Left renal pelvis (tissue), 4 donors: ENCODE measurements at places on chromosomes 5 and 9. TPM values are rescaled to one million over a fixed set of nuclear protein-coding genes. Genes with fewer than 3 reads are reported as not detected.

CDC20B gene
- polyA plus RNA-seq, result not detected

- DNase-seq, result no peak
Observed at GRCh38 chr5:42032137-42032536, 107.1 kb downstream of the FBXO4 start.

- no peak for DNase-seq
Observed at GRCh38 chr9:92717201-92718085, 47.2 kb downstream of the BICD2 start.

DNA sequence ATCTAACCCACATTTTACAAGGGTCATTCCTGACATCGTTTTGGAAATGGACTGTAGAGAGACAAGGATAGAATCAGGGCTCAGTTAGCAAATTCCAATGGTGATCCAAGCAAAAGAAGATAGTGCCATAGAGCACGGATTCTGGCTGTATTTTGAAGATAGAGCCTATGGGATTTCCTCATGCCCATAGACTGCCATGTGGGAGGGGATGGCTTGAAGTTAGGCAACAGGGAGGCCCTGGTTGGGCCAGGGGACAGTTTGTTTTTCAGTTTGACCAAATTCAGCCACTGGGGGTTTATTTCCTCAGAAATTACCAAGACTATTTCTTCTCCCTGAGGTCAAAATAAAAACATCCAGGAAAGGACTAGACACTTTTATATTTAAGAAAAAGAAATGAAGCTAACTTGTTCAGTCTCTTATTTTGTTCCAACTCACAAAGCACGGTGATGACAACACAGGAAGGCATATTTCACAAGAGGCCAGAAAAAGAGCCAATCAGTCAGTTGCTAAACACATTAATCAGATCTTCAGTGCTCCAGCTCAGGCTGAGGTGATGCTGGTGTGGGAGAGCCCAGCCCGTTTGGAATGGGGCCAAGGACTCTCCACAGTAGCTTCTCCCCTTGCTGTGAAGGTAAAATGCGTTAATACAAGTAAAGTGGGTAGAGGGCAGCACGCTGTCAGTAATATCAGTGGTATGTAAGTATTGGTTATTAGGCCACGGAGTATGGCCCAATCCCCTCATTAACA lies 4.4 kb upstream of the DCTN4 start:
- DNase-seq, result no peak

GRCh38 chr5:143796753-143797152 lies 15.2 kb upstream of the HMHB1 start:
- DNase-seq, result no peak

IFNA10 gene
- not detected for polyA plus RNA-seq

- no peak for DNase-seq
Observed at GRCh38 chr9:16715404-16715803, 155.1 kb downstream of the BNC2 start.

DNA sequence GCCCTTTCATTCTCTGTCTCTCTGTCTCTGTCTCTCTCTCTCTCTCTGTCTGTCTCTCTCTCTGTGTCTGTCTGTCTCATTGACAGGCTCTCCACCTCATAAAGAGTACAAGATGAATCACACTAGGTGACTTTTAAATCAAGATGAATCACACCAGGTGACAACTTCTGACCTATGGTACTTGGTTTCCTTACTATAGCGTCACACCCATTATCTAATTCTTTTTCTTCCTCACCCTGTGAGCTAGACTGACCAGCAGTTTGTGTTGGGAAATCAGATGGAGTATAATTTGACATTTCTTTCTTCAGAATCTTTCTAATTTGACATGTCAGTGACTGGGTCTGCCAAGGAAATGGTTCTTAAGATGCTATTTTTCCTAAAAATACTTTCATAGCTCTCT lies 232.9 kb downstream of the ARRDC3 start:
- DNase-seq, result no peak

FEM1C gene
- polyA plus RNA-seq, result 26.2 TPM

TIMD4 gene
- 0.95 TPM for polyA plus RNA-seq

TYRP1 gene
- 0.92 TPM for polyA plus RNA-seq

PCDHB8 gene
- 1.2 TPM for polyA plus RNA-seq

SPAAR gene
- 0.71 TPM for polyA plus RNA-seq

OTP gene
- polyA plus RNA-seq, result not detected

GRCh38 chr9:126430124-126430523 lies 103.5 kb downstream of the MVB12B start:
- DNase-seq, result no peak

BAAT gene
- 0.35 TPM for polyA plus RNA-seq

DNA sequence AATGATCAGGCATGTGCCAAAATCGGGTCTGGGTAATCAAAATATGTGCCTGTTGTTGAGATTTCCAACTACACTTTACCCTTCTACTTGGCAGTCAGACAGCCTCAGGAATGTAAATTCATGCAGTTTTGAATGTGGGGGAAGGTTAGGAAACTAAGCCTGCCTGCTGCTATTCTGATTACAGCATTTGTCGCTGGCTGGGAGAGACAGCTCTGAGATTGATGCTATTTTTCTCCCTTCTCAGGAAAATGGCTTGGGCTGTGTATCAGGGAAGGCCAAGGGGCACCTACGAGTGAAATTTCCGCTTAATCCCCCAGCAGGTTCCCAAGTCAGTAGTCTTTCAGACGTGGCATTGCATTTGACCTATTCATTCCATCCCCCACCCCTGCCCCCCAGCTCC lies 3.6 kb upstream of the RGS7BP start:
- no peak for DNase-seq

DNA sequence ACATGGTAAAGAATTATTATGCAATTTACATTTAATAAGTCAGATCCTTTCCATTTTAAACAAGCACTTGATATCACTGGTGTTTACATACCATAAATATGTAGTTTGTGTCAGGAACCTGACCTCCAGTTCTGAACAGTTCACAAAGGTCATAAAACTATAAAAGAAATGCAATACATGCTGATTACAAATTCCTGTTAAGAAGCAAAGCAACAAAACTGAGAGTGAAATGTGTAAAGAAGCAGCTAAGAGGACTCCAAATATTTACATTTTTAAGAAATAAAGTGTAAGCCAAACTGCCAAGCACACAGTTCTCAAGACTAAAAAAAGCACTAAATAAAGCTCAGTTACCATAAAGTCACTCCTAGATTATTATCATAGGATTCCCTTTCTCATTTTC lies 17.4 kb upstream of the SCAI start:
- DNase-seq, result no peak

ZBTB26 gene
- 23.4 TPM for polyA plus RNA-seq

DNA sequence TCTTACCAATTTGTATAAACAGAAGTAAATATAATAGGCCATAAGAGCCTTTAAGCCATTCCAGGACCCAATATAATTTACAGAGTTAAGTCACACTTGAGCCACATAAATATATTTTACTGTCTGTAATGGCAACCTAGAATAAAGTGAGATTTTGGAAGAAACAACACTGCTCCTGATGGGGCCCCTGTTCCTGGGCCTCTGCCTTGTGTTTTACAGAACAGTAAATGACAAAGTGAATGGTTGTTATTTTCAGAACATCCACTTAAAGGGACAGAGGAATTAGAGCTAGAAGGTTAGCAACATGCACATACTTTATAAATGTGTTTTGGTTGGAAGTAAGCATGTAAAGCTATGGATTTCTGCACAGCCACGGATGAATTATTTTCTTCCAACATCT lies 3.6 kb downstream of the PTGER4 start:
- DNase-seq, result no peak

DNA sequence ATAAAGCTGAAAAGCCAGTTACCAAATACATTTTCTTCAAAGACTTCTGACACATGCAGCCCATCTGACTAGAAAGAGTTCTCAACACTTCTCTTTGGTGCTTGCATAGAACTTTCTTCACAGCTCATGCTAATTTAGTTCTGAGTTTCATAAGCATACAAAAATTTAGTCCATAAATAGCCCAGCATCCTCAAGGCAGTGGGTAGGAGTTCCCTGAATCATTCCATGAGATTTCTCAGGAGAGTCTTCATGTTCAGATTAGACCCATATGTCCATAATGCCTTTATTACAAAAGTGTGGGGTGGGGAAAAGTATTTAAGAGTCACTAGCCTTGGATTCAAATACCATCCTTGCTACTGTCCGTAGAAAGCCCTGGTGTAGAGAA lies 290.2 kb upstream of the RGMB start:
- DNase-seq, result no peak

DNA sequence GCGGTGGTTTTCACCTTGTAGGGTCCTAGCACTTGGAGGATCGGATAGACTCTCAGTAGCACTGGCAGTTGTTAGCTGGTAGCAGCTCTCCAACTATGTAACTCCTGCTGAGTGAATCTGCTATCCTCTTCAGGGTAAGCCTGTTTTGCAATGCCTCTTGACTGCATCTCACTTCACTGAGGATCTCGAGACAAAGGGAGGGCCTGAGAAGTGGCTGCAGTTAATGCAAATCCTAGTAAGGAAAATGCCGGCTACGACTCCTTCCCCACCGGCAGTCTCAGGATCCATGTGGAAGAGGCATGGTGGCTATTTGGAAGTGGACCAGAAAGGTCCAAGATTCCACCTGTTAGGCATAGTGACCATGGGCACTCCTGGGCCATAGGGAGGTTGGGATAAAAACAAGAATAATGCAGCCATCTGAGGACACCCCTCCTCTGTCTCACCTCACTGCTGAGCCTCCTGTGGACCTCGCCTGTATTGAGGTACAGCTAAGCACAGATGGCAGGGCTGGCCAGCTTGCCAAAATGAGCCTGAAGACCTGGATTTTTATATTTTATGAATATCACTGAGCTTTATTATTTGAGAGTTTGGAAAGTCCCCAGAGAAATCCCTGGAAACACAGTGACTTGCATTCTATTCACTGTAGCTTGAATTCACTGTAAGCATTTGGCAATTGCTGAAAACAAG lies 146.0 kb downstream of the LIFR start:
- no peak for DNase-seq

EGFL7 gene
- polyA plus RNA-seq, result 42.7 TPM

NUTM2F gene
- polyA plus RNA-seq, result not detected

- no peak for DNase-seq
Observed at GRCh38 chr9:15191378-15191777, 115.6 kb downstream of the TTC39B start.

GZMA gene
- 0.73 TPM for polyA plus RNA-seq

DNA sequence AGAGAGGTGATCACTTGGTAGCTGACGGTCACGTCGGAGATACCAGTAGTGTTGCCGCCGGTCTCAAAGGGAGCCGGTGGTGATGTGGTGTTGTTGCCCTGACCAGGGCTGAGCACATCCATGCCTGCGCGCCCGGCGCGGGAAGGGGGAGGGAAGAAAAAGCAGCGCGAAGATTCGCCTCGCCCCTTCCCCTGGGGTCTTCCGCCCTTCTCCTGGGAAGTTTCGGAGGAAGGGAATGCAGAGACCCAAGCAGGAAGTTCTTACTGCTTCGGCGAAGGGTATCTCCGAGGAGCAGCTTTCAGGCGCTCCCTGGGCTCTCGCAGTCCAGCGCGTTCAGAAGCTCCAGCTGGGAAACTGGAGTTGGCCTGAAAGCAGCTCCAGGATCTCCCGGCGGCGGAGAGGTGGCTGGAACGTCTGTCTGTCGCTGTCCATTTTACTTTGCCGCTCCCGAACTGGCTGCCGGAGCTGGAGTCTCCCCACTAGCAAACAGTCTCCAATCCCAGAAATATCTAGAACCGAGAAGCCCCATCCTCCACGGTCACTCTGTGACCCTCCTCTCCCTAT lies 565 bp downstream of the HTR1A start:
- DNase-seq, result no peak
